ENCODE measurements at places on chromosomes 11 and 22.
A peak's percentile ranks its signal among the peaks of the same experiment; 100 is the strongest.

- DNase-seq, result no peak
These were observed 952 bp downstream of the TBC1D10A start for GRCh38 chr22:30325724-30326254.

DNA sequence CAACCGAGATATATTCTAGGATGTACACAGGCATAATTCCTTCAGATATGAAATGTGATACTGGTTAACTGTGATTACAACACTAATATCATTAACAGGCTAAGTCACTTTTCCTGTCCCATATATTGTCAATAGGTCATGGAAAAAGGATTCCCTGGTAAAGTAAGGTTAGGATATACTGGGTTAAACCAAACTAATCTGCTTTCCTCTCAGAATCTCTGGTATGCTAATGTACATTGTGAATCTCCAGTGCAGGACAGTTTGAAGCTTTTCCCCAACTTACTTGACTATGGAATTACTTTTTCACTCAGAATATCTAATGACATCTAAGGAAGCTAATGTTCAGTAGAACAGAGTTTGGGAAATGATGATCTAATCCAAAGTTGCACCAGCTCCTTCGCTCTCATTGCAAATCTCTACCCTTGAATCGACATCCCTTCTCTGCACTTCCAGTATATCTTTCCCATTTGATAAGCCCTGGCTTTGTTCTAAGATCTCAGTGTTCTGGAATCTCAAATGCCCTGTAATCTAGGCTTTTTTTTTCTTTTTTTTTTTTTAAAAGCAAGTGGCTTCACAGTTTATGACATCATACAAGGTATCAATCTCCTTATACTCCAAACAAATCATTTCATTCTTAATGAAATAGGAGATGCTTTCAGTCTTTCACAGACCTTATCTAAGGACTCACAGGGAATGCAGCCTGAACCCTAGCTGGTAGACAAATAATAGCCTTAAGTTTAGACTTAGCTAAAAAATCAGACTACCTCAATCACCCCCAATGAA, 43.8 kb downstream of the COPB1 start:
- no peak for DNase-seq

GRCh38 chr22:36873614-36874308, 13.0 kb downstream of the NCF4 start:
- peak; percentile 82 for DNase-seq

DNA sequence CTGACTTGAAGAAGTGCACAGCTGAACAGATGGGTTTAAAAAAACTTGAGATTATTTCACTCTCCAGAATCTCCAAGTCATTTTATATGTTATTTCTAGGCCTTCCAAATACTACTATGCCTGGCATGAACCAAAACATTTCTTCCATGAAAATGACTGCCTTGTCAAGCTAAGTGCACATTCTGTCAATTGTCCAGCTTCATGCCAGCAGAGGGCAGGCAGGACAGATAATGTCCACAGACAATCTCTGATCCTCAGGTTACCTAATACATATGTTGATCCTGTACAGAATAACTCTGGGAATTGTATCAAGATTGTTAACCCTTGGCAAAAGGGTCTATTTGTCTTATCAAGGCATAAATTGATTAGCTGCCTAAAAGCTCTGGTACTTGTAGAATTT, 229.5 kb downstream of the AASDHPPT start:
- no peak for DNase-seq

GRCh38 chr11:61949169-61950034, 749 bp upstream of the BEST1 start:
- peak; percentile 94 for DNase-seq

- DNase-seq, result no peak
These were observed 82.7 kb downstream of the GGT1 start for GRCh38 chr22:24685531-24686190.

DNA sequence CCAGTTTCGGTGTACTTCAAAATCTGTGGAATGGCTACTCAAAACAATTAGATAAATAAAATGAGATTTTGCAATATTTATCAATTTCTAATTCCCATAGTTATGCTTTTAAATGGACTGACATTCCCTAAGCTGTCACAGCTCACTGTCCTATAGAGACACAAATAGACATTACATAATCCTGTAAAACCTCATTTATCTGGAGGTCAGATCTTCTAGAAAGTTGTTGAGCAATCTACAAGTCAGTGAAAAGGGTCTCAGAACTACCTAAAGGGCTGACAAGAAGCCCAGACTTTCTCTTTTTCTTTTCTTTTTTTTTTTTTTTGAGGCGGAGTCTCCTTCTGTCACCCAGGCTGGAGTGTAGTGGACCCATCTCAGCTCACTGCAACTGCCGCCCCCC, 12.0 kb downstream of the ALG8 start:
- no peak for DNase-seq

GRCh38 chr11:111001986-111002611, 243.4 kb upstream of the POU2AF2 start:
- DNase-seq, result peak; percentile 84

GRCh38 chr11:69466039-69466438, 15.4 kb upstream of the LINC01488 start:
- DNase-seq, result no peak

DNA sequence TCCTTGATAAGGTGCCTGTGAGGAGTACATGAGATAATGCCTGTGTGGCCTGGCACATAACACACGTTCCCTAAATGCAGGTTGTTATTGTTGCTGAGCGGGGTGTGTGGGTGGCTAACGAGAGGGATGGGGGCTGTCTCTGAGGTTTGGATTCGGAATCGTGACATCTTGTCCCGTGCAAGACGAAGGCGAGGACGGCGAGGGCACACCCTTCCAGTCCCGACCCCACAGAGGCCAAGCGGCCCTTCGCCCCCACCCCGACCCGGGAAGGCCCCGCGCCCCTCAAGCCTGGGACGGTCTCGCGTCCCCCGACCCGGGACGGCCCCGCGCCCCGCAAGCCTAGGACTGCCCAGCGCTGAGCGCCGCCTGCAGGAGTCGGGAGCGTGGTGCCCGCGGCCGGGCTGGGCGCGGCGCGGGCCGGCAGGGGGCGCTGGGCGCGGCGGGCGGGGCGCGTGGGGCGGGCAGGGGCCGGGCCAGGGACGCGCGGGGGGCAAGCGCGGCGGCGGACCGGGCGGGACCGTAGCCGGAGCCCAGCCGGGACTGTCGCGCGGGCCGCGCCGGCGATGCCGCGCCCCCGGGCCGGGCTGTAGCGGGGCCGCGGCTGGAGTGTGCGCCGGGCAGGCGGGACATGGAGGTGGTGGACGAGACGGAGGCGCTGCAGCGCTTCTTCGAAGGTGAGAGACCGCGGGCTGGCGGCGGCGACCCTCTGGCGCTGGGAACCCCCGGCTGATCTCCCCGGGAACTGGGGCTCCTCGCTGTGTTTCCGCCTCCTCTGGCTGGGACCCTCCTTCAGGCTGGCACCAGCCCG, at the start of gene MYRF:
TSS of gene MYRF (plus strand) at position 520 of the 808 bp plus-strand sequence. CDS start at position 629, 109 bp downstream.
- peak; percentile 70 for DNase-seq

DNA sequence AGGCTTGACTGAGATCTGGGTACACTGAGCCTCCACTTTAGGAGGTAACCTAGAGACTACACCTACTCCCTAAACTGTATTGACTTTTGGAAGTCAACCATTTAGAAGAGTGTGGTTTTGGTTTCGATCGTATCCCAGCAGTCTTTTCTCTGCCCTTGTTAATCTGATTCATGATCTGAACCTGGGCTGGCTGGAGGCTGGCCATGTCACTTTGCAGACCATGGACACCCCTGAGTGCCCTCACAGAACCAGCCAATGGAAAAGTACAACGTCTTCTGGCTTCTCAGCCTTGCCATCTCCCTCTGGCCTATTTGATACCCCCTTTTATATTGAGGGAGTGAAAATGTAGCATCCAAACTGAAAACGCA, 10.8 kb downstream of the EHF start:
- no peak for DNase-seq

DNA sequence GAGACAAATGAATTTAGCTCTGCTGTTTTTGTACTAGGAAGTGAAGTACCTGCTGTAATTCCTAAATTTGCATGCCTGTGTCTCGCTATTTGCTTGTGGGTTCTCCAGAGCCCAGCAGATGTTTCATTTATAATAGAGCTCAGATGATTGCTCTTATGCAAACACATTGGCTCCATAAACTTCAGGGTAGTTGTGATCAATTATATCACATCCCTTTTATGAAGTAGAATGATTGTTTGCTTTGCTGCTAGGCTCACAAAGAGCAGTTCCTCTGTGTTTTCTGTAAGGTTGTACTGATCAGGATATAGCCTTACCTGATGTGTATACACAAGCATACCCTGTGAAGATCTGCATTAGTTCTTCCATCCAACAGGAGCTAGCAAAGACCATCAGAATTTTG, 64.1 kb downstream of the C11orf87 start:
- no peak for DNase-seq

- DNase-seq, result no peak
These were observed 51.7 kb downstream of the GAB4 start for GRCh38 chr22:16956290-16956689.

- DNase-seq, result peak; percentile 4
These were observed 1.1 kb upstream of the ZC3H12C start for GRCh38 chr11:110092111-110092514.

- peak; percentile 11 for DNase-seq
These were observed 169.8 kb downstream of the SPON1 start for GRCh38 chr11:14132312-14132711.

DNA sequence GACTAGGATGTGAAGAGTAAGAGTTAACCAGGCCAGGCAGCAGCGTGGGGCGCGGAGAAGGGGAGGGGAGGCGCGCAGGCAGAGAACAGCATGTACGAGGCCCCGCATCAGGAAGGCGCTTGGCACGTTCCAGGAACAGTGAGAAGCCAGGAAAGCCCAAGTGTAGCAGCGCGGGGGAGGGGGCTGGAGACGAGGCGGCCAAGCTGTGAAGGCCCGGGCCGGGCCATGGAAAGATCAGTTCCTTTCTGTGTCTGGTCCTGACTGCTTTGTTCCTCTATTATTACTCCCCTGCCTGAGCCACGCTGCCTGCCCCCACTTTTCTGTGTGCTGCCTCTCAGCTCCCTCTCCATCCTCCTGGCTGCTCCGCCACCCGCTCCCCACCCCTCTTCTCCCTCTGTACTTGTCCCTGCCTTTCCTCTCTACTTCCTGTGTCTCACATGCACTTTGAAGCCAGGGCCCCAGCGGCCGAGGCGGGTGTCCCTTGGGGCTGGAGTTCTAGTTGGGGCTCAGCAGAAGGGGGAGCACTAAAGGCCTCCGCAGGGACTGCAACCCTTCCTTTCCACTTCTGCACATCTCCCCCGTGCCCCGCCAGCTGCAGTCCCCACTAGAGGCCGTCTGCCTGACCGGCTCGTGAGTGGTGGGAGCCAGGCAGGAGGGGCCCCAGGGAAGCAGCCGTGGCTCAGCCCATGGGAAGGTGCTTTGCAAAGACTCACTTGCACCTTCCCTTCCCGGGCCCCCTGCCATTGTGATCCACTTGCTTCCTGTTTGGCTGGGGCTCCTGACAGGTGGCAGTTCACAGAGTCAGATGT, 63.7 kb downstream of the PRDM11 start:
- peak; percentile 29 for DNase-seq

GRCh38 chr11:9747229-9747628, 83.4 kb downstream of the SWAP70 start:
- no peak for DNase-seq

- DNase-seq, result no peak
These were observed 23.7 kb downstream of the MED15 start for GRCh38 chr22:20531154-20531403.

DNA sequence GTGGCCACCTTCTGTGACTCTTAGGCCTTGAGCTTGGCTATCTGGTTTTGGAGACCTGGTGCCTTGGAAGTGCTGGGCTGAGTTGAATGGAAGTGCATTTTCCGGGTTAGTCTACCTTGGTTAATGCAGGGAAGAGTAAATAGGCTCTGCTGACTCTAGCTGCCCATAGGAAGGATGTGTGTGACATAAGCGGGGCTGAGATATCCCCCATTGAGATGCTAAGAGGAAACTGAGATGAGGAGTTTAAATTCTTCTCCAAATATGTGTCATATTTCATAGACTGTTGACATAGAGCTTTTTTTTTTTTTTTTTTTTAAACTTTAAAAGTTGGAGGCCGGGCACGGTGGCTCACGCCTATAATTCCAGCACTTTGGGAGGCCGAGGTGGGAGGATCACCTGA, 30.8 kb downstream of the ZNRF3 start:
- DNase-seq, result no peak

- DNase-seq, result no peak
These were observed 108.0 kb upstream of the ANO1 start for GRCh38 chr11:69969890-69970784.

DNA sequence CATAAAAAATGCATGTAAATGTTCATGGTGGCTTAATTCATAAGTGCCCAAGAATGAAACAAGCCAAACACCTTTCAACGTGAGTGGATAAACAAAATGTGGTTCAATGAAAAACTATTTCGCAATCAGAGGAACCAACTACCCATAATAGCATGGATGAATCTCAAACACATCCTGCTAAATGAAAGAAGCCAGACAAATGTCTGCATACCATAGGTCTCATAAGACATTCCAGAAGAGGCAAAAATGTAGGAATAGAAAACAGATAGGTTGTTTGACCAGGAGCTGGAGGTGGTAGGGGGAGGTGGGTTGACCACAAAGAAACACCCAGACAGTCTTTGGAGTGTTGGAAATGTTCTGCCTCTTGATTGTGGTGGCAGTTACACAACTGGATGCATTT, 13.2 kb upstream of the OSBPL5 start:
- no peak for DNase-seq

DNA sequence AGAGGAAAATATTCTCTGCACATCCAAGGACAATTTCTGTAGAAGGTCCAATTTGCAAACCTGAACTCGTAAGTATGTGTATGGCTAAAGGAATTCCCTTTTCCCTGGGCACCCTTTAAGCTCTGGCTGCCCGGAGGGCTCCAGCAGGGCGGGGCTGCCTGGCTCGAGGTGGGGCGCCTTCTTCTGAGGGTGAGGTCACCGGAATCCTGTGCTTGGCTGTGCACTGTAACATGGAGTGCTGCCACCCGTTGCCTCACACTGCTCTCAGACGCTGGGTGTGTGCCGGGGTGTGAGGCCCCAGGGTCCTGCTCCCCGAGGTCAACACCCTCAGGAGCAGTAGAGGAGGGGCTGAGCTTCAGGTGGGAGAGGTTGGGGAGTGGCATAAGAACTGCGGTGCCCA, 61.5 kb downstream of the SYN3 start:
- peak; percentile 80 for DNase-seq

DNA sequence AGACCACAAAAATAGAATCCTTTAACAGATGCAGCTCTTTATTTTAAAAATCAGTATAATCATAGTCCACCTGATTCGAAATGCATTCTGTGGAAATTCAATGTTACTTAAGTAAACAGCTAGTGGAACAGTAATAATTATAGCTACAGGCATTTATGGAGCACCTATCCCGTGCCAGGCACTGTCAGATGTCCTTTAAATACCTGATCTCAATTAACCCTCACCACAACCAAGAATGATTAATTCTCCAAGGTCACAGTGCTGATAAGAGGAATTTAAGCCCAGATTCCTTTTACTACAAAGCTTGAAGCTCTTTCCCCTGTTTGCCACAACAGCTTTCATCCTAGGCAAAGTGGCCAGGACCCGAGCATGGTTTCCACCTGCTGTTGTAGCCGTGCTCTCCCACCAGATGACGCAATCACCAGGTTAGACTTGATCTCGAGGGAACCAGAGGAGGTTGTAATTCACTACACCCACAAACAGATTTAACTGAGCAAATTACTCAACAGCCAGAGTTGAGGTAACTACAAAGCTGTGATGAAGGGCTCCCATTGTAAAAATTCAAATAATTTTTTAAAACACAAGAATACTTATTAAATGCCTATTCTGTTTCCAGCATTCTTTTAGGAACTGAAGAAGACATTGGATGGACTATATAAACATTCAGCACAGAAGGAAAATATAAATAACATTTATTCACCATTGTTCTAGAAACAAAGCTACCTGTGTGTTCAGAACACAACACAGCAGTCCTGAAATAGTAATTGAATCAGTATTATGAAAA, 10.3 kb downstream of the PRDM10 start:
- DNase-seq, result no peak
